ENCODE measurements at places on chromosomes 6 and 20. TPM values are rescaled to one million over a fixed set of nuclear protein-coding genes. Genes with fewer than 3 reads are reported as not detected.

GRCh38 chr6:149228311-149228955 lies 89.1 kb upstream of the TAB2 start:
- no peak for DNase-seq

HDGFL1 gene
- not detected for polyA plus RNA-seq

DNA sequence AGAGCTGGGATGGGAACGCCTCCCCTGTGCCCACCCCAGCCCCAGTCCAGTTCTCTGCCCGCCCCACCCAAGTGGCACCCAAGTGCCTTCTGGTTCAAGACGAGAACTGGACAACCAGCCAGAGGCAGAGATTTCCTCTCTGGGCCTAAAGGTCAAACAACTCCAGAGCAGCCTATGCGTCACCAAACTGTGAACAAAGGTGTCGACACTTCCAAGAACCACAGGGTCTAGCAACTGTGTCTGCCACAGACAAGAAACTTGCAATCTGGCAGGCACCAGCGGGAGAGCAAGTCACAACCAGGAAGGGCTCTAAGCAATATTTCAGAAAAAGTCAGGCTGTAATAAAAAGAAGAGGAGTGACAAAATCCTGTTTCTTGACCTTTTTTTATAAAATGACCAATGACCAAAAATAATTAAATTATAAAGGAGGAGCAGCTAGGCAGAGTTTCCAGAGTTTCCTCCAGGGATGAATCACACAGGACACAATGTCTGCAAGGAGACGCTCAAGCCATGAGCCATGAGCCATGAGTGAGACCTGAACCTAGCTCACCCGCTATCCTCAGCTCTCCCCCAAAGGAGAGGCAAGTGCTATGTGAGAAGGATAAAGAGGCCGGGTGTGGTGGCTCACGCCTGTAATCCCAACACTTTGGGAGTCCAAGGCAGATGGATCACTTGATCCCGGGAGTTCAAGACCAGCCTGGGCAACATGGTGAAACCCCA lies 11.1 kb downstream of the EDEM2 start:
- no peak for DNase-seq

GABRR1 gene
- polyA plus RNA-seq, result not detected

DNA sequence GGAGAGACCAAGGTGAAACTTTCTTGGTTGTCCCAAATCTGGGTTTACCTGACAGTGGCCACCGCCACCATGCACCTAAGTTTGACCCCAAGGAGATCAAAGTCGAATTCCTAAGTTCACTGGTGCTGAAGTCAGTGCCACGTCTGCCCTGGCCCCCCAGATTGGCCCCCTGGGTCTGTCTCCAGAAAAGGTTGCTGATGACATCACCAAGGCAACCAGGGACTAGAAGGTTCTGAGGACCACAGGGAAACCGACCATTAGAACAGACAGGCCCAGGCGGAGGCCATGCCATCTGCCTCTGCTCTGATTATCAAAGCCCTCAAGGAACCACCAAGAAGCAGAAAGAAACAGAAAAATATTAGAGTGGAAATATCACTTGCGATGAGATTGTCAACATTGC lies 91.2 kb downstream of the DLL1 start:
- no peak for DNase-seq

GRCh38 chr6:150883521-150883920 lies 18.0 kb downstream of the MTHFD1L start:
- no peak for DNase-seq

- no peak for DNase-seq
These were observed 778 bp upstream of the LIN28B start for GRCh38 chr6:104955927-104956730.

NFATC2 gene
- 1.5 TPM for polyA plus RNA-seq

DNA sequence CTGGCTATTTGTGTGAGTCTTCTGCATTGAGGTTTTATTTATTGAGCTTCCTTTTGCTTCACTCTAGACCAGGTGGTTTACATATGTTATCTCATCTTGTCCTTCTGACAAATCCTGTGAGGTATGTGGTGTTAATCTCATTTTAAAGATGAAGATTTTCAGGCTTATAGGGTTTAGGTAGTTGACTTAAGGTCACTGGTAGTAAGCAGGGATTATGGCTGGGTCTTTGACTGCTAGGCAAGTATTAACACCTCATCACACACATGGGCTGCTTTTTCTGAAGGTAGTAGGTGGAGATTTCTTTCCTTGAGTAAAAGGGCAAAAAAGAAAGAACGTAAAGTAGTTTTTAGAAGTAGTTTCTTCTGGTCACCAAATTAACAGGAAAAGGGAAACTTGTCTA lies 72.6 kb downstream of the CDKAL1 start:
- DNase-seq, result no peak

- DNase-seq, result no peak
These were observed 23.1 kb downstream of the JARID2 start for GRCh38 chr6:15269011-15269410.

GRCh38 chr6:51675020-51675921 lies 412.1 kb downstream of the PKHD1 start:
- DNase-seq, result no peak

DNA sequence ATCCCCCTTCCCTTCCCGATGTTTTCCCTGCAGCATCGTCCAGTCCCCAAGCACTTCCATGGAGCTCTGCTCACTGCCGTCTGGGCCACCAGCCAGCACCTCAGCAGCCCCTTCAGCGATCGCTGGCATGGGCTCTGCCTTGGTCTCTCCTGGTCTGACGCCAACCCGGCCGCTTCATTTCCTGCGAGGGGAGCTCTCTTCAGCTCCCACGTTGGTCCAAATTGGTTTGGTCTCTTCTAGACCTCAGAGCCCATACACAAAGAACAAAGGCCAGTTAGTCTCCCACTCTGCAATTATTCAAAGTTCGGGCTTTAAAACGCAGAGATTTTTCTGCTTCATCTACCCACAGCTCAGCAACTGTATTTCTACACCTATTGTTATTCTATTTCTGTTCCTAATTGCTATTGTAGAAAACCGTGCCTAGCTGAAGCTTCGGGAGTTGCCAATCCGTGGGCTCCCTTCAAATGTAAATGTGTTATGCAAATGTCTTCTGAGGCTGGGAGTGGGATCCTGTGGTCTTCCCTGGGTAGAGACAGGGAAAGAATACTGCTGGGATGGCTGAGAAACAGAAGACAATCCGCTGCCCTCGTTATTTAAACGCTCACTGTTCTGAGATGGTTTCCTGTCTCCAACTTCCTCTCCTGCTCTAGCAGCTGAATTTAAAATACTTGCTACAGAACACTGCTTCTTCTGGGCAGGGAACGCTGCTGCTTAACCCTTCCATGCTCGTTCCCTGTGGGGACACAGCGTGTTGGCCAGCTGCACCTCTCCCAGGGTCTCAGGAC lies 154.2 kb upstream of the QKI start:
- DNase-seq, result no peak

DNA sequence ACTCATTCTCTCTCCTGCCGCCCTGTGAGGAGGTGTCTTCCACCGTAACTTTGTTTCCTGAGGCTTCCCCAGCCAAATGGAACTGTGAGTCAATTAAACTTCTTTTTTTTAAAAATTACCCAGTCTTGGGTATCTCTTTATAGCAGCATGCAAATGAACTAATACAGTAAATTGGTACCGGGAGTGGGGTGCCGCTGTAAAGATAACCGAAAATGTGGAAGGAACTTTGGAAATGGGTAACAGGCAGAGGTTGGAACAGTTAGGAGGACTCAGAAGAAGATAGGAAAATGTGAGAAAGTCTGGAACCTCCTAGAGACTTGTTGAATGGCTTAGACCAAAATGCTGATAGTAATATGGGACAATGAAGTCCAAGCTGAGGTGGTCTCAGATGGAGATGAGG lies 55.8 kb downstream of the EPB41L2 start:
- DNase-seq, result no peak

DNA sequence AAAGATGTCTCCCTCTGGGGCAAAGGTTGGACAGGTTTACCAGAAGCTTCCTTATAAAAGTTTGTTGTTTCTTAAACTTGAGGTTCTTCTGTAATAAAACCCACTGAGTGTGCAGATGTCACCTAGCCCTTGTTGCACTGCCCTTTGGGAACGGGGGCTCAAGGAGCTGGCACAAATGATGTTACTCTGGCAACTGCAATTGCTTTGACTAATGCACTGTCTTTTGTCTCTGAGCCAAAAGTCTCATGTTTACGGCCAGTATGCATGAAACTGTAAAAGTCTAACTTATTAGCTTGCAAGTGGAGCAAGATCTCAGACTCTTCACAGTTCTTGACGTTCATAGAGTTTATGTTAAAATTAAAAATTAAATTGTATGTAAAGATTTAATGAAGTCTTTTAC lies 655.7 kb downstream of the EPHA7 start:
- no peak for DNase-seq

GRCh38 chr6:129236001-129236517 lies 353.1 kb downstream of the LAMA2 start:
- no peak for DNase-seq

GRCh38 chr6:624979-625378 lies 31.9 kb downstream of the HUS1B start:
- DNase-seq, result no peak

DNA sequence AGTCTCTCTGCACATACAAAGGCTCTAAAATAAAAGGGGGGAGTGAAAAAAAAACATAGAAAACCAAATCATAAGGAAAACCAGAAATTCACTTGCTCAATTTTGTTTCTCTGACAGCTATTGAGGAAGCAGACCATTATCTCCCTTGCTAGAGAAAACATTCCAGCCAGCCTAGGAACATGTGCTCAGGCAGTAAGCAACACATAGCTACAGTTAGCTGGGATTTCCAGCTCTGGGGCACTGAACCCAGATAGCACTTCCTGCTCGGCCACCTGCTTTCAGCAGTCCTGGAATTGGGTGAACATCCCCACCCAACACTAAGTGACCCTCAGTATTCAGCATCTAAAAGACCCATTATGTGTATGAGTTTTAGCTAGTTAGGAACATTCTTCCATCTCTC lies 61.3 kb downstream of the TNFRSF21 start:
- no peak for DNase-seq

SNX21 gene
- polyA plus RNA-seq, result 11.3 TPM

- DNase-seq, result no peak
These were observed 3.9 kb downstream of the EMILIN3 start for GRCh38 chr20:41362748-41363140.

- DNase-seq, result no peak
These were observed 3.5 kb downstream of the CST7 start for GRCh38 chr20:24952376-24953208.

MATN4 gene
- polyA plus RNA-seq, result 1.5 TPM

DNA sequence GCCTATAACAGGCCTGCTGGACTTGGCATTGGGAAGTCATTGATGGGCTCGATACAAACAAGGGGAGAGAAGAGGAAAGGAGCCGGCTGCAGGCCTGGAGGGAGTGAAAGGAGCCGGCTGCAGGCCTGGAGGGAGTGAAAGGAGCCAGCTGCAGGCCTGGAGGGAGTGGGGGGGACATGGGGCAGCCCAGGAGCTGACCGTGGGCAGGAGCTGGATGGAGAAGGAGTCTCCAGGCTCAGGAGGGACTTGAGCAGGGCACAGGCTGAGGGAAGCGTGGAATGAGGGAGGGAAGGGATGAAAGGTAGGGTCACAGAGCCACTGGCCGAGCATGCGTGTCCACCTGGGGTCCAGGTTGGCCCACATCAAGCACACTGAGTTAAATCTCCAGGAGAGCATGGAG lies 32.0 kb downstream of the RPP40 start:
- no peak for DNase-seq

DNA sequence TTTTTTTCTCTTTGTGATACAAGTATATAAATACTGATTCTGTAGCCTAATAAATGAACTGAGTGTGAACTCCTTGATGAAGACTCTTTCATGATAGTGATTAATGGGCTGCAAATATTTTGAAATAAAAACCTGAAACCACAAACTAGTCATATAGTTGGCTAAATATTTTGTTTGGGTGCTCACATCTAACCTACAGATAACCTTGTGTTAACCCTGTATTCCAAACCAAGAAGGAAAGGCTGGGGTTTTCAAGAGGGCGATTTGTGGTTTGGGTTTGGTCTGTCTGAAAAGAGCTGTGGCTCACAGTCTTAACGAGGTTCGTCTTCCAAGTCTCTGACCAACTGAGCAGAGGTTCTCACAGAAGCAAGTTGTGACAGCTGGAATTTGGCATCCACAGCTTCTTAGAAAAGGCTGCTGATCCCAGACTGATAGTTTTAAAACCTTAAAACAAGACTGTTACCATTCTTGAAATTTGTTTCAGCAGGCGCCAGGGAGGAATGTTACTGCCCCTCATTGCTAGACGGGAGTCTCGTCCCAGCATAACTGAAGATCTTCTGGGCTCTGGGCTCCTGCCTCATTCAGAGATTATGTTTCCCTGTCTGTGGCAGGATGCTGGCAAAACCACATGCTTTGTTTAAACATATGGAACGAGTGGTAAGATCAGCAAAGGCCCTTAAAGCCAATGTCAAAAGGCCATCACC lies 736.4 kb upstream of the MARCKS start:
- no peak for DNase-seq

DNA sequence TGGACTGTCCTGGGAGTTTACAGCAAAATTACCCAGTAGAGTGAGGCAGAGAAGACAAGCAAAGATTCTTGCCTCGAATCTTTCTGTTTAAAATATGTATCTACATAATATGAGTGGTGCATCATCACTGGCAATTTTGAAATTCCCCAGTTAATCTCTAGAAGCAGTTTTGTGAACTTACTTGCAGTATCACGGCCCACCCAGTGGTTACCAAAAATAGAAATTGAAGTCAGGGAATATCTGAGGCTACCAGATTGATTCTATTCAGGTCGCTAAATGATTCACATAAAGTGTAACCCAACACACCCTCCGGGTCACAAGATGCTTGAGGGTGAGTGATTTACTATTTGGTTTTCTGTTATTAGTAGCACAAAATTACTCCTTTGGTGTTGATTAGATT lies 111.9 kb downstream of the PPP1R14C start:
- no peak for DNase-seq

- peak; percentile 84 for DNase-seq
These were observed 61.6 kb downstream of the RAB44 start for GRCh38 chr6:36759148-36759759.

GRCh38 chr20:58655328-58656107 lies 4.4 kb downstream of the STX16 start:
- no peak for DNase-seq

GRCh38 chr6:112956696-112957535 lies 609.8 kb downstream of the RFPL4B start:
- no peak for DNase-seq

- DNase-seq, result peak; percentile 15
These were observed 37.6 kb upstream of the ZBP1 start for GRCh38 chr20:57657535-57658446.

GRCh38 chr6:112478036-112478435 lies 130.9 kb downstream of the RFPL4B start:
- no peak for DNase-seq

DNA sequence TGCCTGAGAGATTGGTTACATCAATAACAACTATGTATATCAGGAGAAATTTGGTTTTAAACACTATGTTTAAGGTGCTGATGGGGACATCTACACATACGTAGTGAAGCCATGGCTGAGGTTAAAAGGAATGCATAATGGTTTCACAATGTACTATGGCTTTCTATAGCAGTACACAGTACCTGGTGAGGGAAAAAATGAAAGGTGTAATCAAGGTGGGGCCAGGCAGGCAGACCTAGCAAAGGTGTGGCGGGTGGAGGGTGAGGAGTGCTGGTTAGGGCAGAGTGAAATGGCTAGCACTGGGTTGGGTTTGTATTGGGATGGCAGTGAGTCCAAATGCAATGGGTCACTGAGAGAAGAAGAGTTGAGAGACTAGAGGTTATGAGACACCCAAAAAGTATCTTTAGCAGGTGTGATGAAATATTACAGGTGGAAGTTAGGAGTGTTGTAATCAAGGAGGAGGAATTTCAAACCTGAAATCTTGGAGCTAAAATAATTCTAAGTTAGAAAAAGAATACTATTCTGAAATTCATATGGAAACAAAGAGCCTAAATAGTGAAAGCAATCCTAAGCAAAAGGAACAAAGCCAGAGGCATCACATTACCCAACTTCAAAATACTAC lies 22.3 kb downstream of the PAQR8 start:
- DNase-seq, result no peak
